ENCODE measurements at places on chromosomes 4 and X.

DNA sequence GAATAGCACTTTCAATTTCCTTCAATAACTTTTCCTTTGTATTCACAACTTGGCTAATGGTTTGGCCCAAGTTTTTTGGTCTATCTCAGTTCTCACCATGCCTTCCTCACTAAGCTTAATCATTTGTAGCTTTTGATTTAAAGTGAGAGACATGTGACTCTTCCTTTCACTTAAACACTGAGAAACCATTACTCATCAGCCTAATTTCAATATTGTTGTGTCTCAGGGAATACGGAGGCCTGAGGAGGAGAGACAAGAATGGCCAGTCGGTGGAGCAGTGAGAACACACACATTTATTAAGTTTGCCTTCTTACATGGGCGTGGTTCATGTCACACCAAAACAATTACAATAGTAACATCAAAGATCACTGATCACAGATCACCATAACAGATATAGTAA, 56.7 kb downstream of the TSPAN5 start:
- DNase-seq, result no peak

DNA sequence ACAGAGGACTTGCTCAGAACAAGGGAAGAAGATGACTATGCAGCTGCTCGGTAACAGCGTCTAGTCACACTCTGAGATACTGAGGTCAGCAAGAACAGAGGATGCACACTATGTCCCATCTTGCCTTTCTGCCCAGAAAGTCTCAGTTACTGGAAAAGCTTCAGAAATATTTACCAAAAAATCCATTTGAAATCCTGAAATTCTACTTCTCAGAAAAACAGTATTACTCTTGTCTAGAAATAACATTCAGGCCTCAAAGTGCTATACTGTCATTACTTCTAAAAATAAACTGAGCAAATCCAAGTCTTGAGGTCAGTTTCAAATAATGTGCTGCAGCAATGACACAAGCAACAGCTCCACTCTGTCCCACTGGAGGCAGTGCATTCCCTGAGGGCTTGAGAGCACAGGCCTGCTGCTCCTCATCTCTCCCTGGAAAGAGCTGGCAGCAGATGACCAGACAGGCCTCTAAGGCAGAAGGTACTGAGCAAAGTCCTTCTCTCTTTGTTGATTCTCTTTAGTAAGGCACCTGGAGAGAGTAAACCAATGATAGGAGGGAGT, 76.9 kb downstream of the CAMK2D start:
- no peak for DNase-seq

- DNase-seq, result no peak
Observed at GRCh38 chr4:22877486-22878052, 184.8 kb downstream of the GBA3 start.

DNA sequence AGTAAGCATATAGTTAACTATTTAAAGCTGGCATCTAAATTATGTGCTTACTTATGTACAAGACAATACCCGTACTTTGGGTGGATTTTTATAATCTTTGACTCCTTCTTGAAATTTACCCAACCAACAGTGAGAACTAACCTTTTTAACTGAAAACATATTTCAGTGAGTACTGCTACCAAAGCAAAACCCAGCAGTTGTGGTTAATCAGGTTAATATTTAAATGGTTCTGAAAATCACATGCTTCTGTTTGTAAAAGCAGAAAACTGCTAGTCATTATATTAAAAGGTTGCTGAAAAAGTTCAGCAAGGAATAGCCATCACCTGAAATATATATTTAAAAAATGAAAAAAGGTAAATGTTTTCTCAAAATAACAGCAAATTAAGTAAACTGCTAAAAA, 20.0 kb downstream of the UBE2D3 start:
- no peak for DNase-seq

GRCh38 chr4:90769251-90769650, 642.1 kb downstream of the CCSER1 start:
- DNase-seq, result no peak

- no peak for DNase-seq
Observed at GRCh38 chrX:131402124-131402811, 113.2 kb upstream of the IGSF1 start.
